ENCODE measurements at places on chromosomes 12 and 14.

GRCh38 chr14:33978892-33979612 lies 28.2 kb upstream of the EGLN3 start:
- DNase-seq, result no peak

DNA sequence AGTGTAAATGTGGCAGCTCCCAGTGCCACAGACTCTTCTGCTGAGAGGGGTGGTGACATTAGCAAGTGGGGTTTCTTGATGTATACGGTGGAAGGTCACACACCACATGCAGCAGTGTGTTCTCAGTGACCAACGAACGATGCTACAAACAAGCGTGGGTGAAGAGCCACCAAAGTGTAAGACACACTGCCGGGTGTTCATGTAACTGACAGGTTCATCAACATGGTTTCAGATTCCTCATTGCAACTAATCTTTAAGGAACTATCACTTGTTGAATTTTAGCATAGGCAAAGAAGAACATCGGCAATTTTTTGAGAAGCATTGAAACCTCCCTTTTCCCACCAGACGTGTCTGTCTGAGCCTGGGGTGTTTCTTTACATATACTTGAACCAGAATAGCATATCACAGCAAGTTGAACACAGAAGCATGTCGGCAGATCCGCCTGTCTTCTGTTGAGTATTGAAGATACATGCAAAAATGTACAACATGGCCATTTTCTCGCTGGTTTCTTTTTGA lies 58.8 kb downstream of the PPP2R5C start:
- DNase-seq, result no peak

- DNase-seq, result no peak
Observed at GRCh38 chr12:71474791-71475190, 35.2 kb downstream of the LGR5 start.

GRCh38 chr14:35883677-35884293 lies 57.6 kb downstream of the BRMS1L start:
- DNase-seq, result peak; percentile 28

DNA sequence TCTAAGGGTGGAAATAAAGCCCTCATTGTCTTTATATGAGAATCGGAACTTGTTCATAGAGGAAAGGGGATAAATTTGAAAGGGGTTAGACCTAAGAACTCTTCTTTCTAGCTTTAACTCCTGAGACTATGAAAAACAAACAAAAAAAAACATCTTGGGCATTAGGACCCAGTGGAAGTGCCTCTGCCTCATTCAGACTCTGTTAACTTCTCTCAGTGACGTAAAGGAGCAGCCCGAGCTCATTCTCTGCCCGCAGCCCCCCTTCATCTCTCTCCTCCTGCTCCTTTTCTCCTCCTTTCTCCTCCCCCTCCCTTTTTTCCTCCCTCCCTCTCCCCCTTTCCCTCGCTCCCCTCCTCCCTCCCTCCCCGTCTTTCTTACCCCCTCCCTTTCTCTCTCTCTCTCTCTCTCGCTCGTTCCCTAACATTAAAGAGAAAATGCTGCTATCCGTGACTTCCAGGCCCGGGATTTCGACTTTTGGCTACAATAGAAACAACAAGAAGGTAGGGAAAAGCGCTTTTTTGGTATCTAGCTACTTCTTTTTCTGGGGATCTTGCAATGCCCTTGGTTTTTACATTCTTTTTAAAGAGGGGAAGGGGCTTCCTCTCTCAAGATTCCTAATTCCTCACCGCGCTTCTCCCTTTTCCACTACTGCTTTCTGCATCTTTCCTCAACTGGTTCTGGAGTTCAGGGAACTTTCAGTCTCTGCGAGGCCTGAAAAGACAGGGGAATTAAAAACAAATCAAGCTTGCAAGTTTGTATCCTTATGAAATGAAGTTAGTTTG lies at the start of gene RBMS2:
Gene RBMS2, plus strand, starts transcription at position 231 of the 782 bp plus-strand sequence. Its CDS starts 204 bp downstream, at position 435.
- peak; percentile 83 for DNase-seq

DNA sequence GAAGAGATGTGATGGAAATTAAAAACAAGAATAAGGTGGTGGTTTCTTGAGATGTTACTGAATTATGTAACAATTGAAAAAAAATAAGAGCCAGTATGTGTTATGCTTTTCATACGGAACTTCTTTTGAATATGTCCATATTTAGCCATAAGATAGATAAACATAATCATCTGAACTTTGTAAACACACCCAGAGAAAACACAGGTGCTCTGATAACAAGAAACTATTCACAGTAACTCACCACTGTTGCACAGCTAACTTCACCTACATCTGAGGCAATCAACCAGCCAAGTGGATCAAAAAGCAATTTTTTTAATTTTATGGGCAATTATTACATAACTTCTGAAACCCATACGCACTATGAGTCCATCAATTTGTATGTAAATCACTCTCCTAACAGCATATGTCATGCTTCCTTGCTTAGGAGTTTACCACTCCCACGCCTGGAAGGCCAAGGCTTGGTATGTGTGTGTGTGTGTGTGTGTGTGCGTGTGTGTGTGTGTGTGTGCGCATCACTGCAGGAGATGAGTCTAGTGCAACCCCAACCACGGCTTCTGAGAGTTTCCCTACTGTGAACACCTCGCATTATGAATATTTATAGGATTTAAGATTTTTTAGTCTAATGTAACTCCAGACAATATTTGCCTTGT lies 443.4 kb downstream of the BCAT1 start:
- no peak for DNase-seq

- no peak for DNase-seq
Observed at GRCh38 chr12:18079541-18080246, 10.3 kb downstream of the RERGL start.

DNA sequence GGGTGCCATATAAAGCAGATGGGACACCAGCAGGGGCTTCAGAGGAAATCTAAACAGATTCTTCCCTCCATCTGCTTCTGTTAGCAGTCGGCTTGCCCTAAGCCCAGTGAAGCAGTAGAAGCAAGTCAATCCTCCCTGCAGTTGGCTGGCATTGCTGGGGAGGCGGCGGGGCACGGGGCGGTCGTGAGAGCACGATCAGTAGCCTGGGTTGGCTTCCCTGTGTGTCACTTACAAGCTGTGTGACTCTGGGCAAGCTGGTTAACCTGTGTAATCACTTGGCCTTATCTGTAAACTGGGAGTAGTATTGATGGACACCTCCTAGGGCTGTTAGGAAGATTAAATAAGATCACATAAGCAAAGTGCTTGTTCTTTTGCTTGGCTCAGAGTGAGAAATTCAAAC lies 19.4 kb downstream of the MYRFL start:
- no peak for DNase-seq

Measured in AG08395 (cell line).